Mesenteric fat pad (tissue), 1 donor: ENCODE measurements at places on chromosomes 6 and 20.

GRCh38 chr6:80217794-80218193 lies 111.3 kb downstream of the BCKDHB start:
- DNase-seq = no peak

GRCh38 chr20:4119854-4120209 lies 104.5 kb upstream of the RNF24 start:
- DNase-seq = no peak

DNA sequence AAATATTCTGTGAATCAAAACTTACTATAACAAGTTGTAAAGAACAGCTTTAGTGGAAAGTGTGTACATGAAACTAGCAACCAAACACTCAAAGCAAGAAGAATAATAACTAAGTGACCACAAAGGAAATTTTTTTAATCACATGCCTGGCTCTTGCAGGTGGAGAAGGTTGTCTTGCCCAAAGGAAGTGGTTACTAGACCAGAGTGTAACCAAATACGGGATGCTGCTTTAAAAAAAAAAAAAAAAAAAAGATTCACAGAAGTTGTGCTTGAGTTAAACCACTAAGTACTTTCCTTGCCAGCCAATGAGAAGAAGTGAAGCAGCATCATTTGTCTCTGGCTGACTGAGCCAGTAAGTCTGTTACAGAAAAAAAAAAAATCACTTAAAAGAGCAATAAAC lies 19.1 kb upstream of the HLA-DQB1 start:
- no peak for DNase-seq

- DNase-seq = no peak
Observed at GRCh38 chr6:30463651-30464618, 25.4 kb upstream of the HLA-E start.

DNA sequence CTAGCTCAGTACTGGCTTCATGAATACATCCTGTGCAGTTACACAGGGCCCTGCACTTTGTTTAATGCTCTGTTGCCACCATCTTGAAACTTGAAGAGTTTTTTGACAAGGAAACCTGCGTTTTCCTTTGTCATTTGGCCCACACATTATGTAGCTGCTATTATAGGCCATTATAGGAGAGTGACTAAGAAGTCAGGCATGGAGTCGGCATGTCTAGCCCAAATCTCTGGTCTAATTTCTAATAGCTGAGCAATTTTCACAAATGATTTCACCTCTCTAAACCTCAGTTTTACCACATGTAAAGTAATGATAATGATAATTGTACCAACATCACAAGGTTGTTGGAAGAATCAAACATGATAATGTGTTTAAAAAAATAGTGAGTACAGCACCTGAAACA lies 67.1 kb upstream of the MYLIP start:
- no peak for DNase-seq

GRCh38 chr6:148878683-148879082 lies 131.9 kb downstream of the UST start:
- no peak for DNase-seq

DNA sequence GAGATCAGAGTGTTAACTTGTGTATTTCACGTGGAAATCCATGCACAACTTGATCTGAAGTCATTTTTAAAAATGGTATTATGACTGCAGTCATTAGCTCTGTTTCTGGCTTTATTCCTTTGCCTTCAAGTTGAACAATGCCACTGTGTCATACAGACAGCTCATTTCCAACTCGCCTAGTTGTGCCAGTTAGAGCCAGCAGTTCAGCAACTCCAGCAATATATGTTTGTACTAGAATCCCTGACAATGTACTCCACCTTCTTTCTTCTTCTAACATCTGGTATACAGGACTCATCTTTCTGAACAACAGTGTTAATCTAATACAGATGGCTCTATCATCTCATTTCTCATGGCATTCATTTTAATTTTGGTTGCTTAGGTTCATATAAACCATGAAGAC lies 418.3 kb upstream of the POU3F2 start:
- DNase-seq = no peak

DNA sequence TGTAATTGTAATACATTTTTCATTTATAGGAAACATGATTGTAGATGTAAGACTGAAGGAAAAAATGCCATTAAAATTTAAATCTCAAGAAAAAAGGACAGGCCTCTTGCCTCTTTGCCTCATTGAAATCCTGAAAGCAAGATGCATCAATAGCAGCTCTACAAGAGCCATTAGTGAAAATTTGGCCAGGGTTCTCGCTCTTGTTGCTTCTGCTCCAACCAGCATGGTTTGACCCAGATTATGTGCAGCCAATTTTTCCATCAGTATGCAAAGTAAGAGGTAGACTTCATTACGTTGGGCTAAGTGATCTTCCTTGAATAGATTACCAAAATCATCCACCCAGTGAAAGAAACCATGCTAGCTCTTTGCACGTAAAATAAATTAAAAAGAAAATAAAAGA lies 106.6 kb downstream of the SGK1 start:
- no peak for DNase-seq

- DNase-seq = peak; percentile 91
Observed at GRCh38 chr20:63698739-63699465, 2.5 kb downstream of the TNFRSF6B start.

- DNase-seq = no peak
Observed at GRCh38 chr6:36776167-36776566, 63.1 kb downstream of the CPNE5 start.
